ENCODE measurements at places on chromosomes 5 and 9. TPM values are rescaled to one million over a fixed set of nuclear protein-coding genes. Genes with fewer than 3 reads are reported as not detected.

Gene CCDC187
- not detected for total RNA-seq

Gene ZNF883
- 0.31 TPM for total RNA-seq

Gene SAXO1
- total RNA-seq = 0.34 TPM

Gene GPR21
- 0.74 TPM for total RNA-seq

Gene CNTLN
- total RNA-seq = 0.28 TPM

- H3K4me1 ChIP-seq = no peaks in the 10 kb centered on the region
- no peaks in the 10 kb centered on the region for H3K36me3 ChIP-seq
- DNase-seq = no peak
- H3K27me3 ChIP-seq = peaks cover 4% of the 10 kb centered on the region
Measured at GRCh38 chr5:10295619-10296326, 11.9 kb downstream of the CMBL start.

DNA sequence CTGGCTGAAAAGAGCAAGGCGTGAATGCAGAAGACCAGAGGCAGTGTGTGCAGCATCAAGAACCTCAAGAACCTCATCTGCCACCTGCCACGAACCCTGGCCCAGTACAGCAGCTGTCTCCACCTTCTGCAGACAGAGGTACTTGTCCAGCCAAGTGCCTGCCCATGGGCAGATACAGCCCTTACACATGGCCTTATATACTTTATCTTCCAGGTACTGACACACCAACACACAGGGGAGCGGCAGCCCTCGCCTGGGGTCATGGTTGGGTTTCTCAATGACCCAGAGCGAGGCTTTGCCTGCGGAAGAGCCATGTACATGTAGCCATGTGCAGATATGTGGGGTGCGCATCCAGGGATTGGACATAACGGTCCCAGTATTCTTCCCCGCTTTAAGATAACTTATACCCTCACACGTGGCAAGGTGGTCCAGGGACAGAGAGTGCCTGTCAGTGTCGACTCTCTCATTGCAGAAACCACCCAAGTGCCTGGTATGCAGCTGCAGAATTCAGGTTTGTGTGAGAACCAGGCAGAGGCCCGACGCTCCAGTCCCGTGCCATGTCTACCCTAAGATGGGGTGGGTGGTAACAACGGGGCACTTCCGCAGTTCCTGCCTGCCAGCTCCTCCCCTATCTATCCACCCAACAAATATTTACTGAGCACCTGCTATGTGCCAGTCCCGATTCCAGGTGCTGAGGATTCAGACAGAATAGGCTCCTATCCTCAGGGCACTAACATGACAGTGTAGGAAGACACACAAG, 206.9 kb downstream of the FSTL4 start:
- no peaks in the 10 kb centered on the region for H3K4me1 ChIP-seq
- H3K4me3 ChIP-seq = no peak overlapping the region
- no peak overlapping the region for H3K27ac ChIP-seq
- no peaks in the 10 kb centered on the region for H3K36me3 ChIP-seq
- no peaks in the 10 kb centered on the region for H3K27me3 ChIP-seq
- DNase-seq = no peak

DNA sequence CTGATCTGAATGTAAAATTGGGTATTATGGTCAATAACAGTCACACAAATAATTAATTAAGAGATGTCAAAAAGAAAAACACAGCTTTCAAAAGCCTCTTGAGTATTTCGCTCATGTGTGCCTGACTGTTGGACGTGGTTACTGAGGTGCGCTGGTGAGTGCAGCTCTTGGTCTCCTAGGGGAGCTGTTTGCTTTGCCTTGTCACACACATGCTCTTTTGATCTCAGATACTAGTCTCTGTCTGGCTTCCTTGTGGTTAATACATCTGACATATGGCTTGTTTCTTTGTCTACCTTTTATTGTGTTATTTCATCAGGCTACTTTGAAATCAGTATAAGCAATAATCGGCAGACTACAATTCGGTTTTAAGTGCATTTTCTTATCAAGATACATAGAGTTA, 51.5 kb downstream of the PCSK1 start:
- no peaks in the 10 kb centered on the region for H3K27me3 ChIP-seq
- no peak overlapping the region for H3K4me3 ChIP-seq
- no peaks in the 10 kb centered on the region for H3K4me1 ChIP-seq
- no peaks in the 10 kb centered on the region for H3K36me3 ChIP-seq
- no peak overlapping the region for H3K27ac ChIP-seq
- no peak for DNase-seq

- no peak overlapping the region for H3K27ac ChIP-seq
- H3K27me3 ChIP-seq = no peaks in the 10 kb centered on the region
- H3K4me1 ChIP-seq = no peaks in the 10 kb centered on the region
- H3K36me3 ChIP-seq = no peaks in the 10 kb centered on the region
- DNase-seq = no peak
Measured at GRCh38 chr9:33785914-33786313, 9.4 kb upstream of the PRSS3 start.

DNA sequence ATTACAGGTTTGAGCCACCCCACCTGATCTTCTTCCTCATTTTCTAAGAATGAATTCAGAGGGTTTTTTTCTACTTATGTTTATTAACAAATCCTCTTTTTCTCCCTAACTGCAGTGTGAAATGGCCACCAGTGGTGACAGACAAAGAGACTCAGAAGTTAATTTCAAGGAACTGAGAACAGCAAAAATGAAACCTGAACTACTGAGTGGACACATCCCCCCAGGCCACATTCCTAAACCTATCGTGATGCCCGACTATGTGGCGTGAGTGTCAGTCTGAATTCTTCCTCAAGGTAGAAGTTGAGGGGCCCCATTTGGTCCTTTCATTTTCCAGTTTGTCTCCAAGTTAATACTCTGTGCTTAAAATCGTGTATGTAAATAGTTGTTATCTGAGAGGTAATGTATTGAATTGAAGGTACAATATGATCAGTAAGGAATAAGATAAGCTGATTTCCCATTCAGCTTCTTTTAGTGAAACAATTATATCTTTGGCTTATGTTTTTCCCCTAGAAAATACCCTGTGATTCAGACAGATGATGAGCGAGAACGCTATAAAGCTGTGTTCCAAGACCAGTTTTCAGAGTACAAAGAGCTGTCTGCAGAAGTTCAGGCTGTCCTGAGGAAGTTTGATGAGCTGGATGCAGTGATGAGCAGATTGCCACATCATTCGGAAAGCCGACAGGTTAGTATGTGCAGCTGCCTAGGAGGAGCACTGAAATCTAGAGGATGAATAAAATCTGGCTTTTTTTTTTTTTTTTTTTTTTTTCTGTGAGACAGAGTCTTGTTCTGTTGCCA, 17.7 kb downstream of the MARVELD2 start:
- no peaks in the 10 kb centered on the region for H3K36me3 ChIP-seq
- no peaks in the 10 kb centered on the region for H3K27me3 ChIP-seq
- H3K4me1 ChIP-seq = no peaks in the 10 kb centered on the region
- DNase-seq = no peak
- H3K27ac ChIP-seq = no peak overlapping the region

- H3K4me3 ChIP-seq = no peak overlapping the region
- H3K27me3 ChIP-seq = no peaks in the 10 kb centered on the region
- H3K36me3 ChIP-seq = no peaks in the 10 kb centered on the region
Measured at GRCh38 chr5:43000111-43000840, 39.8 kb downstream of the ANXA2R start.

DNA sequence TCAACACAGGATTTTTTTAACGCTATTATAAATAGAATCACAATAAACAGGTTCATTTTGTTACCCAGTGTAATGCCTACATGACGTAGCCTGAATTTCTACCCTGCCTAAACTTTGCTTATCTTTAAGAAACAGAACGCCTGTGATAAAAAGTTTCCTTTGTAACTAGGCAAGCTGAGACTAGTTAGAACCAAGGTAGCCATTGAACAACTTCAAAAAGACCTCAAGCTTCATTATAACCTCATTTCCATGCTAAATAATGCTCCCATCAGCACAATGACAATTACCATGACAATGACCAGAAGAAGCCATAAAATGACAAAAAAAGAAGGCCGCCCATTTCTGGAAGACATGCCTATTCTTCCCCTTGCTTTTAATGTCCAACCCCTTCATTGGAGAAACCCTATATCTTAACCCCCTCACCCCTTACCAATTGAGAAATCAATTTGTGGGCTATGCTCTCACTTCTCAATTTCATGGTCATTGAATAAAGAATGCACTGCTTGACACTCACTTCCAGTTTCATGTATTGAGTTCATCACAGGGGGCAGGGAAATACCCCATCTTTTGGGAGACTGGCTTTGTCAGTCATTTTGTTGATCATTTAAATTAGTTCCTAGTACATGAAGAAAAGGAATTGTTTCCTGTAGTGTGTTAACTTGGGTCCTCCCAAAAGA, 276.8 kb downstream of the MCTP1 start:
- H3K4me3 ChIP-seq = no peak overlapping the region
- no peaks in the 10 kb centered on the region for H3K4me1 ChIP-seq

- no peak for DNase-seq
- no peaks in the 10 kb centered on the region for H3K27me3 ChIP-seq
- H3K4me1 ChIP-seq = peaks cover 4% of the 10 kb centered on the region
- no peaks in the 10 kb centered on the region for H3K36me3 ChIP-seq
Measured at GRCh38 chr9:97593960-97594359, 39.2 kb downstream of the TSTD2 start.

DNA sequence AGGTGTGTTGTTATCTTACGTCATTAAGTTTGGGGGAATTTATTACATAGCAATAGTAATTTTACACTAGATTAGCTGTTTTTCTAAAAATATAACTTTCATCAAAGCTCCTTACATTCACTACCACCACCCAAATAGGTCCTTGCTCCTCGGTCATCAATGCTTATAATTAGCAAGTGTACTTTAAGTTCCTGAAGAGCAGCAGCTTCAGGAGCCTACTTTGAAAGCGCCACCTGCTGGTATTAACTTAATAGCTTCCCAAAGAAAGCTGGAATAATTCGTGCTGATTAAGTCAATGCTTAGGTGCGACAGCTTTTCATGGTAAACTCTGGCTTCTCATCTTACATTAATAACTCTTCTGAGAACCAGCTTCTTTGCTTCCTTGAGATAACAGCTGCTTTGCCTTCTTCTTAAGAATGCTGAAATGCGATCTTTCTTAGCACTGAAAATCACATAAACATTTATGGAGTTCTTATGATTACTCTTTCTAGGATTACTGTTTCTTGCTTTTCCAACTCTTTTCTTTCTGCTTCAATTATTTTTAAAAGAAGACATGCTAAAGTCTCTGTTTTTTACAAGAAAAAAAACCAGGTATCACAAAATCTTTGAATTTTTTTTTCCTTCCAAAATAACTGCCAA, 10.0 kb upstream of the C5 start:
- peak; percentile 9 for DNase-seq
- H3K4me3 ChIP-seq = no peak overlapping the region
- H3K27me3 ChIP-seq = no peaks in the 10 kb centered on the region
- peaks cover 5% of the 10 kb centered on the region for H3K4me1 ChIP-seq
- H3K36me3 ChIP-seq = no peaks in the 10 kb centered on the region

DNA sequence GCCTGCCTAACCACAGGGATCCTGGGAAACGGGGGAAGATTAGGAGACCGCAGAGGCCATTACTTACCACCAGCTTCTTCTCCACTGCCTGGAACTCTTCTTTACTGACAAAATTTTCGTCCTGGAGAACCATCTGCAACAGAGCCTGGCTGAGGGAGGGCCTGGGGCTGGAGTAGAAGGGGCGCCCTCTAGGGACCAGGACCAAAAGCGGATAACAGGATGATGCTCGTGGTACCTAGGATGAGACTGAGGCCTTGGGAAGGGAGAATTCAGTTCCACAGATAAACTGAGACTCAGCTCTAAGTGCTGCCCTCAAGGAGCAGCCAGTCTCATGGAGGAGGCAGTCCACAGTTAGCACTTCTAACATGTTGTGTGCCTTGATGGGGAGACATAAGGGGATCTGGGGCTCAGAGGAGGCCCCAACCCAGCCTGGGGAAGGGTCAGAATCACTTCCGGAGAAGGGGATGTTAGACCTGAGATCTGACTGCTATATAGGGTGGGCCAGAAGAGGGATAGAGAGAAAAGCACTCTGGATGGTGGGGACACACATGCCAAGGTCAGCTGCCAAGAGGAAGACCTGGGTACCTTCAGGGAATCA, 1.2 kb downstream of the SPATA24 start:
- H3K4me1 ChIP-seq = peaks cover 21% of the 10 kb centered on the region
- no peak overlapping the region for H3K4me3 ChIP-seq
- H3K27ac ChIP-seq = peak overlapping the region; percentile 97

GRCh38 chr5:79193643-79194042, 42.3 kb upstream of the JMY start:
- no peak overlapping the region for H3K27ac ChIP-seq
- no peak overlapping the region for H3K4me3 ChIP-seq
- H3K36me3 ChIP-seq = no peaks in the 10 kb centered on the region
- peaks cover 5% of the 10 kb centered on the region for H3K4me1 ChIP-seq
- no peak for DNase-seq
- no peaks in the 10 kb centered on the region for H3K27me3 ChIP-seq
